ENCODE measurements at places on chromosomes 16 and 17.

DNA sequence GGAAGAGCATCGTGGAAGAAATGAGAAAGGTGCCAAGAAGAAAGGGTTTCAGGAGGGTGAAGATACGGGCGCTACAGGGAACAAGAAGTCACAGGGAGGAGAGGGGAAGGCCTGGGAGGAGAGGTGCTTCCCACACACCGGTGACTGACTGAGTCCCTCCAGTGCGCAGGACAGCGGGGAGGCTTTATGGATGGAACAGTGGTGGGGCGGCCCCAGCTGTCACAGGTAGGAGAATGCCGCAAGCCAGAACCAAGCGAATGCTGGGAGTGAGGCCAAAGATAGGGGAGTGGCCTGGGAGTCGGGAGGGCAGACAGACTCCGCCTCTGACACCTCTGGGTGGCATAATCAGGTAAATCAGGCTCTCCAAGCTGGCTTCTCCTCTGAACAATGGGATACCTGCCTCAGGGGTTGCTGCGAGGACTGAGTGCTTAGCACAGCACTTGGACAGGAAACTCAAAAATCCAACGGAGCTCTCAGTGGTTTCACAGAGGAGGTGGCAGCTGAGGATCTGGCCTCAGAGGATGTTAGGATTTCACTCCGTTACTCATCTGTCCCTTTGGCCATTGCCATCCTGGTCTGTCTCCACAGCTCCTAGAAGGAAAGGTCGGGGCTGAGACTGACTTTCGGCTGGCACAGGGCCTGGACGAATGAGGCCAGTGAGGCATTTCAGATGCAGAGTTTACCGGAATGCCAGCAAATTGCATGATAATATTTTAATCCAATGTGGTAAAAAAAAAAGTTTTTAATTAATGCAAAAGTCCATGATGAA is 717 bp upstream of the CNP start:
- DNase-seq = peak; percentile 64

DNA sequence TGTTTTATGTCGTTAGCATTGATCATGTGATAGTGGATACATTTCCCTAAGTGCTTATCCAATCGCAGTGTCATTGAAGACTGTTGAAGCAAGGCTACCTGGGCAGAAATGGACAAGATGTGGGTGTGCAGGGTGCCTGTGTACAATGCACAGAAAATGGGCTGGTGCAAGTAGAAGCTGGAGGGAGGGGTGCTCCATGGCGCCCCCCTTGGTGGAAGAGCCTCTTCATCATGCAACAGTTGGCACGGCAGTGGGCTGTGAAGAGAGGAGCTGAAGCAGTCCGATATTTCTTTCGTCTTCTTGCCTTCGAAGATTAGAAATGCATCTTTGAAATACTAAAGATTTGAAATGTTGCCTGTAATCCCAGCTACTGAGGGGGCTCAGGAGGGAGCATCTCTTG is 100.5 kb downstream of the PLCG2 start:
- no peak for DNase-seq

- DNase-seq = no peak
Observed at GRCh38 chr17:66673668-66674276, 161.1 kb upstream of the CACNG5 start.

DNA sequence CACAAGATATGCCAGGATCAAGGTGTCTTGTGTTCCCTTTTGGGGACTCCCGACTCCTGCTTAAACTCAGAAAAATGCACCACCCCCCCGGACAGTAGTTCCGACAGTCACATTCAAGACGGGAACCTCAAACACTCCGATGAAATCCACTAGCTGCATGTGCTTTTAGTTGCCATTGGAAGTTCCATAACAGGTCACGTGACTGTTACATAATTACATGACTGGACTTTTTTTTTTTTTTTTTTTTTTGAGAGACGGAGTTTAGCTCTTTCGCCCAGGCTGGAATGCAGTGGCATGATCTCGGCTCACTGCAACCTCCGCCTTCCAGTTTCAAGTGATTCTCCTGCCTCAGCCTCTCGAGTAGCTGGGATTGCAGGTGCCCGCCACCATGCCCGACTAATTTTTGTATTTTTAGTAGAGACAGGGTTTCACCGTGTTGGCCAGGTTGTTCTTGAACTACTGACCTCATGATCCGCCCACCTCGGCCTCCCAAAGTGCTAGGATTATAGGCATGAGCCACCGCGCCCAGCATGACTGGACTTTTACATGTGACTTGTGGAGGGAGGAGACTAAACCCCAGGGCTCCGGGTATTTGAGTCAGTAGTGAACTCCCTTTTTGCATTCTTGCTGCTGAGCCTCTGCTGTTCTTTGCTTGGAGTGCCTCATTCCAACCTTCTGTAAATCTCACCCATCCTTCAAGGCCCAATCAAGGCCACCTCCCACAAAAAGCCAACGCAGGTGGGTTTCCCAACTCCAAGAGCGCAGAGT is 1.6 kb downstream of the SIRT7 start:
- DNase-seq = no peak

DNA sequence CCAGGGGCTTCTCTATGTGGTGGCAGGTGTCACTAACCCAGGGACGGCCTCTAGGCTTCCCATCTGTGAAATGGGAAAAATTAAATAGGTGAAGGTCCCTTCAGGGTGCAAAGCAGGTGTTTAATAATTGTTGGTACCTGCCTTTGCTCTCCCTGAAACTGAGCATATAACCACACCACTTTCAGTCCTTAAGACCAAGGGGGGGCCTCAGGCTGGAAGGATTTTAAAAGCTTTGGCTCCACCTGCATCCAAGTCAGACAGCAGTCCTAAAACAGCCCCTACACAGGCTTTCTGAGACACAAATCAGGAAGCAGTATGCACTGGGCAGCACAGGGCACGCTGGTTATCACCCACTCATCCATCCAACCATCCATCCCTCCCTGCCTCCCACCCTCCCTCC is 55.0 kb downstream of the TK2 start:
- DNase-seq = no peak

GRCh38 chr17:34285286-34285792 is at the start of gene CCL11:
CCL11 (plus strand) TSS chr17:34285742; CDS start chr17:34285809, 67 bp downstream.
- no peak for DNase-seq

DNA sequence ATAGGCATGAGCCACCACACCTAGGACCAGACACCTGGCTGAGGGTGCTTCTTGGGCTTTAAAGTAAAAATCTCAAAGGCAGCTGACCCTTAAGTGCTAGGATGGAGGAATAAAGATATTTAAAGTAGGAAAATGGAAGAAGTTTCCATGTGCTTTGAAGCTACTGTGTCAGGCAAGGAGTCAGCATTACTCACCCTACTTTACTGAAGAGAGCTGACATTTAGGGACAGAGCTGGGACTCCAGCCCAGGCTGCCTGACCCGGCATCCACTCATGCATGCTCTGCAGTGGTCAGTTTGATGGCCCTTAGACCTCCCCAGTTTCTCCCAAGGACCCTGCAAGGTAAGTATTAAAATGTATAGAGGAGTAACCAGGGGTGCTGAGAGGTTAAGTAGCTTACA is 124.7 kb upstream of the PLCG2 start:
- DNase-seq = no peak

GRCh38 chr16:3094289-3095027 is 4.6 kb downstream of the ZSCAN10 start:
- no peak for DNase-seq

- DNase-seq = no peak
Observed at GRCh38 chr17:77615703-77616253, 342.7 kb upstream of the TNRC6C start.

DNA sequence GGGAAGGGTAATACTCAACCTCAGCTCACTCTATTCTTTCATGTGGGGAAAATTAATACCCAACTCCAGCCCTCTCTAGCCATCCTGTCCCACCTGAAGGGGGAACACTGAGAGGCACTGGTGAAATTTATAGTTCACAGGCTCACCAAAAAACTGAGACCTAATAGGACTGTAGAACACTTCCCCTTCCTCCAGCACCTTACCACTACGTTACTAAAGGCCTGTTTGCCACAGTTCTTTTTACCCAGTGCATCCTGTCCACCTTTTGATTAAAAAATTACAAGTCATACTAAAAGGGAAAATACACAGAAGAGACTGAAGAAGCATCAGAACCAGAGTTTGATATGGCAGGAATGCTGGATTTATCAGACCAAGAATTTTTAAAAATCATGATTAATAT is 26.0 kb downstream of the DHRS7B start:
- no peak for DNase-seq

- DNase-seq = no peak
Observed at GRCh38 chr16:48374255-48374654, 11.0 kb downstream of the SIAH1 start.

GRCh38 chr17:6455321-6455705 is 11.1 kb downstream of the PIMREG start:
- no peak for DNase-seq

DNA sequence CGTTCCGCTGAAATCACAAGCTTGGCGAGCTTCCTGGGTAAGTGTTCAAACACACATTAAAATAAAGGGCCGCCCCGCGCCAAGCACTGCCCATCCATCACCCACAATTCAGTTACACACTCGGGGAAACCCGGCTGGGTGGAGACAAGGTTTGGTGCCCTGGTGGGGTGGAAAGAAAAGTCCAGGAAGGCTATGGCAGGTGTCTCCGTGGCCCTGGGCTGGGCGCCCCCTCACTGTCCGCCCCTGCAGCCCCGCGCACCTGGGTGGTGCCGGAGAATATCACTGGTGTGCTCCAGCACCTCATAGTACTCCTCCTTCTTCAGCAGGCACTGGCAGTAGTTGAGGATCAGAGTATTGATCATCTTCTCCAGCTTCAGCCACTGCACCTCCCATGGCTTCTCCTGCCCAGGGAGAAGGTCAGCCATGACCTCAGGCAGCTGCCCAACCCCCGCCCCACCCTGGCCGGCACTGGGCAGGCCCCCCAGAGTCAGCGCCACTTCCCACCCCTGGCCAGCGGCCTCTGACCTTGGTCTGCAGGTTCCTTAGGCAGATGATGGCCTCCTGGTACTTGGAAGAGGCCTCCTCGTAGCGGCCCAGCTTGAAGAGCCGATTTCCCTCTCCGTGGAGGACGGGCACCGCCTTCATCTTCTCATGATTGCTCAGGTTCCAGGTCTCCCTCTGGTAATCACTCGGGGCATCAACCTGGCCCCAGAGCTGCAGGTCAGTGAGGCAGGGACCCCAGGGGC is 8.4 kb downstream of the AIPL1 start:
- DNase-seq = no peak

GRCh38 chr16:58128181-58128631 is 975 bp downstream of the CFAP20 start:
- DNase-seq = no peak

DNA sequence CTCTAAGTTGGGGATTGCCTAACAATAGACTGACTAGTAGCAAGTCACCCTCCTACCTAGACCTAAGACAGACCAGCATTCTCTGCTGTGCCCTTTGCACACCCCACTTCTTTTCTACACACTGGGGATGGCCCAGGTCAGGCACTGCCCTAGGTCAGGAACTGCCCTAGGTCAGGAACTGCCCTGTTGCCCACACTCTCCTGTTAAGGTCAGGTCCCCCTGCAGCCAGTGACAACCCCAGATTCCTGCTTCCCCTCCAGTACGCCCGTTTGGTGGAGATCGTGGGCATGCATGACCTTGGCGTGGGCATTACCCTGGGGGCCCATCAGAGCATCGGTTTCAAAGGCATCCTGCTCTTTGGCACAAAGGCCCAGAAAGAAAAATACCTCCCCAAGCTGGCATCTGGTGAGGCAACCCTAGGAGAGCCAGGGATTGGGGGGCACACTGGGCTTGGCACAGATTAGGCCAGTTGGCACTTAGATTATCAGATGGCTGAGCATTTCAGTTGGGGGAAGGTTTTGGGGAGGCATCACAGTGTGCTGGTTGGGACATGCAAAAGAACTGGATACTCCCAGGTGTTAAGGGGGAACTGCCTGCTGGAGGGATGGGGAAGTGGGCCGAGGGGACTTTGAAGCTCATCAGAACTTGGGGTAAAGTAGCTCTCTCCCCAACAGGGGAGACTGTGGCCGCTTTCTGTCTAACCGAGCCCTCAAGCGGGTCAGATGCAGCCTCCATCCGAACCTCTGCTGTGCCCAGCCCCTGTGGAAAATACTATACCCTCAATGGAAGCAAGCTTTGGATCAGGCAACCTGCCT is 1.7 kb downstream of the ACADVL start:
- no peak for DNase-seq

GRCh38 chr17:63665527-63666214 is 34.3 kb downstream of the LIMD2 start:
- DNase-seq = no peak

- DNase-seq = no peak
Observed at GRCh38 chr17:40848583-40849235, 18.3 kb downstream of the KRT12 start.

GRCh38 chr17:48310748-48311213 is 119.2 kb downstream of the SKAP1 start:
- DNase-seq = peak; percentile 31

DNA sequence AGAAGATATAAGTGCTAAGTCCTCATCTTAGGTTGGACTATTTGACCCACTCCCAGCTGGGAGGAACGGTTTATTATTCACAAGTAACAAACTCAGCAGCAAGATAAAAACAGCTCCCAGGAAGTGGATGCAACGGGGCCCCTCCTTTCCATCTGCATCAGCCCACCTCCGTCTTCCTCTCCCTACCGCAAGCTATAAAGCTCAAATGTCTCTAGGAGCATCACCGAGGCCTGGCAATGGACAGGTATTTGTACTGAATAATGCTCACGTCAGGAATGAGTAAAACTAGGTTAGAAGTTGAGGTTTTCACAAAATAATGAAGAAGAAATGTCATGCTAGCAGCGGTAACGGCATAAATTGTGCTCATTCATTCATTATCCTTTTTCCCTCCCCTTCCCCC is 408.7 kb upstream of the PSMD7 start:
- DNase-seq = no peak

- DNase-seq = no peak
Observed at GRCh38 chr17:83202002-83203000, 122.9 kb downstream of the METRNL start.

DNA sequence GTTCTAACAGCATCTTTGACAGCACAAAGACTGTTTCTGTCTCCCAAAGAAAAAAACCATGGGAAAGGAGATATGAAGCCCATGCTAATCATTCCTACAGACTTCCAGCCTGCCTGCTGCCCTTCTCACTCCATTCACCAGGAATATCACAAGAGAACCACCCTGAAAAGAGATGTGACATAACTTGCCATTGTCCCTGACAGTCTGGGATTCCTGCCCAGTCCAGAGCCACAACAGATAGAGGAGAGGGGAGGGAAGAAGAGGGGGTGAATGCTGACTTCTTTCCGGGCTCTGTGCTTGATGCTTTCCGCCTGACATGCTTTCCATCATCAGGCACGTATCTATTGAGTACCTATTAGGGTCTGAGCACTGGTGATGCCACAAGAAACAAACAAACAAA is 31.6 kb upstream of the ASIC2 start:
- DNase-seq = no peak

GRCh38 chr16:27840311-27841060 is 223.0 kb downstream of the GSG1L start:
- no peak for DNase-seq

- no peak for DNase-seq
Observed at GRCh38 chr16:15782573-15783365, 74.1 kb downstream of the MYH11 start.

- no peak for DNase-seq
Observed at GRCh38 chr16:13150181-13150885, 248.9 kb downstream of the SHISA9 start.

Data from NCI-H1436 treated with DMSO at 0.1 percent for 48 hours (cell line).